ENCODE measurements at places on chromosomes 1 and 21. TPM values are rescaled to one million over a fixed set of nuclear protein-coding genes. Genes with fewer than 3 reads are reported as not detected.

The GOLT1A gene
- total RNA-seq = not detected

- no peak for DNase-seq
Observed at GRCh38 chr1:182114627-182115023, 53.1 kb upstream of the ZNF648 start.

GRCh38 chr1:110554871-110555801, 36.2 kb upstream of the KCNA10 start:
- DNase-seq = peak; percentile 77

GRCh38 chr1:48858200-48858920, 81.7 kb upstream of the BEND5 start:
- no peak for DNase-seq

GRCh38 chr21:36602735-36603134, 96.2 kb upstream of the SIM2 start:
- DNase-seq = no peak

DNA sequence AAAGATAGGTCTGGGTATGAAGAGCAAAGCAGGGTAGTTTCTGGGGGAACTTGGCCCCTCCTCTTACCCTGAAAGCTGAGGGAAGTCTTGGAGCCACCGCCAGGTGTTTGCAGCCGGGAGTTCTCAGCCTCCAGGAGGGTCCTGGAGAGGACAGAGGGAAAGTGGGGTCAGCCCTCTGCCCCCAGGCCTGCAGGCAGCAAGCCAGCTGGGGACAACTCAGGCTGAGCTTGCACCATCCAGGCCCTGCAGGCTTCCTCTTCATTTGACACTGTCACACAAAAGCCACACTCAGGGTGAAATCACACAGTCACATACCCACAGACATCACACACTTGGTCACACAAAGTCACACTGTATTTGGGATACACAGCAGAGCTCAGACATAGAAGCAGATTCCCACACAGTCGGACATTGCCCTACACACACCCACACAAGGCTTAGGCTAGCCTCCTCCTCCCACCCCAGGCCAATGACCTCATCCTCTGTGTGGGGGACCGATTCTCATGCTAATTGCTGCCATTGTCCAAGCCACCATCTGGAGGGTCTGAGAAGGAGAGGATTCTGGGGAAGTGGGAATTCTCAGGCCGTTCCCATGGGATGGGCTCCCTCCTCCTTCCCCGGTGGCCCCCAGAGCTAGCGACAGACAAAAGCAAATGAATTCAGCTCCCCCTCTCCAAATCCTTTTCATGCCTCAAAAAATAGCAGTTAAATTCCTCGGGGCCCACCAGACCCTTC, 3.7 kb downstream of the NES start:
- no peak for DNase-seq

Measured in ascending aorta (tissue), 2 donors.